ENCODE measurements at places on chromosomes 7 and 10. TPM values are rescaled to one million over a fixed set of nuclear protein-coding genes. Genes with fewer than 3 reads are reported as not detected.

The OR6V1 gene
- total RNA-seq, result not detected

The TAS2R4 gene
- 0.32 TPM for total RNA-seq

The DIP2C gene
- 29.1 TPM for total RNA-seq

The RET gene
- 6.6 TPM for total RNA-seq

The ANKRD61 gene
- total RNA-seq, result not detected

The SPDYE2 gene
- total RNA-seq, result not detected

The CPEB3 gene
- total RNA-seq, result 14.4 TPM

The SPAG6 gene
- total RNA-seq, result not detected

The ERVW-1 gene
- total RNA-seq, result not detected

The FZD8 gene
- total RNA-seq, result 6.6 TPM

The FBXL13 gene
- 0.51 TPM for total RNA-seq

The MRLN gene
- not detected for total RNA-seq

The PHYHIPL gene
- not detected for total RNA-seq

The VPS26A gene
- total RNA-seq, result 34.8 TPM

GRCh38 chr7:4730971-4731370 lies 44.5 kb upstream of the AP5Z1 start:
- no peak for DNase-seq

DNA sequence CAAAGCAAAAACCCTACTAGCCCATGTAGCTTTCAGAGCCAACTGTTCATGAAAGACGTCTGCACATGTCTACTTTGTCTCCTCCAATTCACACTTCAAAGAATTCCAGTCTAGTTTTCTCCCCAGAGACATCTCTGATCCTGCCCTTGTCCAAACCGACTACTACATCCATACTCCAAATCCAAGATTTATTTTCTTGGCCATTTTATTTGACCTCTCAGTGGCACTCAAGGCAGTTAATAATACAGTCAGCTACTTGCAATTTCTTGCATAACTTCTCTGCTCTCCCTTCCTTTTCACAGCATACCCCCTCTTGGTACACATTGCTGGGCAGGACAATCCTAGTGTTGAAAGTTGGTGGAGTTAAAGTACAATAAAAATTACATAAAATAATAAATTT lies 170.9 kb upstream of the INHBA start:
- DNase-seq, result no peak

GRCh38 chr7:103947026-103947655 lies 42.3 kb downstream of the RELN start:
- no peak for DNase-seq

GRCh38 chr7:29479301-29480200 lies 84.1 kb upstream of the PRR15 start:
- DNase-seq, result no peak

DNA sequence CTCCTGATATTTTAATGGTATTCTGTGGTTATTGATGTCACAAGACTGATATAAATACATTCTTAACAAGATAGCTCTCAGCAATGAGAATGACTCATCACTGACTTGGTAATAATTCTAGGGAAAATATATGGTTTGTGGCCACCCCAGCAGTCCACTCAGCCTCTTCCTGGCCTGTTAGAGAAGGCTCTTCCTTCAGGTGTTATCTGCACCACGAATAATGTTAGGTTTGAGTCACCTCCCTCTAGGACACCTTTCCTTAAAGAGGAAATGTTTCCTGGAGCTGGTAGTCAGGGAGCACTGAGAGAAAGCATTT lies 163.3 kb downstream of the SVIL start:
- no peak for DNase-seq

GRCh38 chr7:98969386-98969785 lies 91.1 kb downstream of the TRRAP start:
- DNase-seq, result no peak

DNA sequence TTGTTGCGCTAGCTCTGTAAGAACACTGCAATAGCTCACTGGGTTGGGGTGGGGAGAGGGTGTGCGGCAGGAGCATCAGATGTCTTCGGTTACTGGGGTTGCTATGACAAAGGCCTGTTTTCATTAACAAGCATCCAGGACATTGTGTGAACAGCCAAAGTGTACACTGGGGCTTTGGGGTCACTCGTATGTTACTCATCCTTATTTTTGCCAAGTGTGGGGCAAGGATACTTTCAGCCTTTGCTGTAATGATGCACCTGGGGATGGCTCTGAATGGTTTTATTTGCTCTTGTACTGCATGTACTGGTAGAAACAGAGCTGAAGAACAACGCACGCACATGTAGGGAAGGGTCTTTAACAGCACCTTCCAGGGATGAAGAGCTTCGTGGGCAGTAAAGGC lies 73.0 kb upstream of the AFAP1L2 start:
- DNase-seq, result peak; percentile 59

DNA sequence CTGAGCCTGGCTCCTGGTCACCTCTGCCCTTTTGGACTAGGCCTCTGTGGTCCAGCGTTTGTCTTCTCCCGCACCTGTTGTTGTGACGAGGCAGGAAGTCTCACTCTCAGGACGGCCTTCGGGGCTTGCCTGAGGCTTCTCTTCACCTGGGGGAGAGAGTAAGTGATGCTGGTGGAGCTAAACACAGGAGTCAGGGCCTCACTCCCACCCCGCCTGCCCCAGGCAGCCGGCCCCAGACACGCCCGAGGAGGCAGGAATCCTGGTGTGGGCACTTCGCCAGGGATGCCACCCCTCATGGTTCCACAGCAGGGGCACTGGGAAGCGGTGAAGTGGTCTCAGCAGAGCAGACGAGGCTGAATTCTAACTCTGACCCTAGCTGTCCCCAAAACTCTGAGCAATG lies 42.4 kb downstream of the IL2RA start:
- DNase-seq, result no peak

GRCh38 chr7:143914938-143915652 lies 13.1 kb upstream of the TCAF1 start:
- no peak for DNase-seq

- no peak for DNase-seq
Observed at GRCh38 chr7:38502289-38502688, 128.9 kb downstream of the AMPH start.

DNA sequence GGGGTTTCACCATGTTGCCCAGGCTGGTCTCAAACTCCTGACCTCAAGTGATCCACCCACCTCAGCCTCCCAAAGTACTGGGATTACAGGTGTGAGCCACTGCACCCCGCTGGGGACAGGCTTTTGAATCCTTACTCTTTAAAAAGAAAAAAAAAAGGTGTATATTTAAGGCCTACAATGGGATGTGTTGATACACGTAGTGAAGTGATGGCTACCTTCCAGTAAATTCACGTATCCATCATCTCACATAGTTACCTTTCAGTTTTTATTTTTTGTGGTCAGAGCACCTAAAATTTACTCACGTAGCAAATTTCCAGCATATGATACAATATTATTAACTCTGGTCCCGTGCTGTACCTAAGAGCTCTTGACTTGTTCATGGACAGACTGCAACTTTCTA lies 119.5 kb upstream of the INSYN2A start:
- DNase-seq, result no peak

DNA sequence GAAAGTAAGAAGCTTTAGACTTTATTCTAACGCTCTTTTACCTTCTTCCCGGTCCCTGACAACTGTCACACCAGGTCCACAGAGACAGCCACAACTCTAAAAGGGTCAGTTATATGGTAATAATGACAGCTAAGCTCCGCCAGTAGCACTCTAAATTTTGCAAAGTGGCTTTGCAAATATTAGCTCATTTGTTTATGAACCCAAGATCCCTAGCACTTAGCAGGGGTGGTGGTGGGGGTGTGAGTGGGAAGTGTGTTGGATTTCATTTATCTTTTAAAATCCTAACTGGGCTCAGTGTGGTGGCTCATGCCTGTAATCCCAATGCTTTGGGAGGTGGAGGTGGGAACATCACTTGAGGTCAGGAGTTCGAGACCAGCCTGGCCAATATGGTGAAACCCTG lies 34.8 kb upstream of the SDK1 start:
- no peak for DNase-seq

DNA sequence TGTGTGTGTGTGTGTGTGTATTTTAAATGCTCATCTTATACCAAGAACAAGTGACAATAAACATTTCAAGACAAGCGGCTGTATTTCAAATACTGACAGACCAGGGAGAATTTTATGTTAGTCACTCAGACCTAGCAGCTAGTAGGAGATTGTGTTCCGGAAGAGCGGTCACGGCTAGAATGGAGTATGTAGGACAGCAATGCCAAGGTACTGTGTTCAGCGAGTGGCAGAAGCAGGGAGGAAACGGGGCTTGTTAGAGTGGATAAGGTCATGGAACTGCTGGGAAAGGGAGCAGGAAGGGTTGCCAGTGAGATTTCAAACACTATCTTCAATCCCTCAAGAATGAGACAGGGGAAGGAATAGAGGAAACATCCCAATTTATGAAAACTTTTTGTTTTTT lies 260.5 kb upstream of the PITRM1 start:
- no peak for DNase-seq

DNA sequence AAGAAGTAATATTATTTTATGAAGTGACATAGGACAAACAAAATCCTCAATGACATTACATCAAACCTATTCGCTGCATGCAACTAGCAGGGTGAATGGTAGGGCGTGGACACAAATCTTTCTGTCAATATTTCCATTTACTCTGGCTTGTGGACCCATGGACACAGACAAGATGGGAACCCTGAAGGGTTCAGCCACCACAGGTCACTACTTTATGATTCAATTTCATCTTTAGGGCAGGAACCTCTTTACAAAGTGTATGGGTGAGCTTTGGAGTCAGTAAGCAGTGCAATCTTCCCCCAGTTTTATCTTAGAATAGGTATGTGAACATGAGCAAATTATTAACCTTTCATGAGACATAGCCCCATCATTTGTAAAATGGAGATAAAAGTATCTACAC lies 982.4 kb upstream of the LRRTM3 start:
- DNase-seq, result no peak

- no peak for DNase-seq
Observed at GRCh38 chr10:25017154-25017590, 760 bp downstream of the THNSL1 start.

GRCh38 chr7:73585196-73585595 lies 6.8 kb upstream of the TBL2 start:
- DNase-seq, result no peak

- DNase-seq, result peak; percentile 43
Observed at GRCh38 chr10:132544744-132545658, 7.4 kb downstream of the INPP5A start.

DNA sequence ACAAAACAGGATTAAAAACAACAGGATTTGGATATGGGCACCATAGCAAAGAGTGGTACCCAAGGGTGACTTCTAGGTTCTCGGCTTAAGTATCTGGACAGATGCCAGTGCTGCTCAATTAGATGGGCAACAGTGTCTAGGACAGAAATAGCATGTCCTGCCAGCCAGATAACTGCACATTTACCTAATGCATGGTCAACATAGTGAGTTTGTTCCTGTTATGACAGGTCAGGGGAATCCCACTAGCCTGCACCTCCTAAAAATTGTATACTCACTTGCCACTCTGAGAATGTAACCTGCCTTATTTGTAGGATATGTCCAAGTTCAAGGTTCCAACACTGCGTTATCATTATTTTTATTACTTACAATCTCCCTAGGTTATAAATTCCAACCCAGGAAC lies 471.7 kb downstream of the GRM8 start:
- DNase-seq, result no peak

GRCh38 chr10:784403-785088 lies 95.1 kb upstream of the DIP2C start:
- peak; percentile 66 for DNase-seq

GRCh38 chr10:79468015-79468560 lies 22.7 kb upstream of the ZCCHC24 start:
- no peak for DNase-seq

- DNase-seq, result no peak
Observed at GRCh38 chr7:141275350-141275749, 201.5 kb downstream of the TMEM178B start.

DNA sequence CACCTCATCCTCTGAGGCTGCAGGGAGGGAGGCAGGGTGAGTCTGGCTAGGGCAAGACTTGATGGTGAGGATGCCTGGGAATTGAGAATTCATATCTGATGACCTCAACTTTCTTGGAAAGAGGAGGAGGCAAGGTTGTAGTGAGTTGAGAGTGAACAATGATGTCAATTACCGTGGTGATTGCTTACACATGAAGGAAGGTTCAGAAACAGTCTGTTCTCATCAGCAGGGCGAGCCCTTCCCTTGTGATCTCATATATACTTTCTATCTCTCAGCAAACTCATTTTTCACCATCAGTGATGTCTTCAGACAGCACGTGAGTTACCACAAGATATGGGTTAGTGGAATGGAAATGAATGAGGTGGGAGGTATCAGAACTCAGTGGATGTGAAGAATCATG lies 20.1 kb upstream of the COL13A1 start:
- DNase-seq, result no peak

- peak; percentile 22 for DNase-seq
Observed at GRCh38 chr7:1129431-1129830, 30.6 kb downstream of the ZFAND2A start.

- DNase-seq, result peak; percentile 78
Observed at GRCh38 chr7:27179503-27180430, 5.3 kb downstream of the HOXA11 start.

GRCh38 chr10:110833234-110833940 lies 38.3 kb upstream of the PDCD4 start:
- DNase-seq, result no peak

DNA sequence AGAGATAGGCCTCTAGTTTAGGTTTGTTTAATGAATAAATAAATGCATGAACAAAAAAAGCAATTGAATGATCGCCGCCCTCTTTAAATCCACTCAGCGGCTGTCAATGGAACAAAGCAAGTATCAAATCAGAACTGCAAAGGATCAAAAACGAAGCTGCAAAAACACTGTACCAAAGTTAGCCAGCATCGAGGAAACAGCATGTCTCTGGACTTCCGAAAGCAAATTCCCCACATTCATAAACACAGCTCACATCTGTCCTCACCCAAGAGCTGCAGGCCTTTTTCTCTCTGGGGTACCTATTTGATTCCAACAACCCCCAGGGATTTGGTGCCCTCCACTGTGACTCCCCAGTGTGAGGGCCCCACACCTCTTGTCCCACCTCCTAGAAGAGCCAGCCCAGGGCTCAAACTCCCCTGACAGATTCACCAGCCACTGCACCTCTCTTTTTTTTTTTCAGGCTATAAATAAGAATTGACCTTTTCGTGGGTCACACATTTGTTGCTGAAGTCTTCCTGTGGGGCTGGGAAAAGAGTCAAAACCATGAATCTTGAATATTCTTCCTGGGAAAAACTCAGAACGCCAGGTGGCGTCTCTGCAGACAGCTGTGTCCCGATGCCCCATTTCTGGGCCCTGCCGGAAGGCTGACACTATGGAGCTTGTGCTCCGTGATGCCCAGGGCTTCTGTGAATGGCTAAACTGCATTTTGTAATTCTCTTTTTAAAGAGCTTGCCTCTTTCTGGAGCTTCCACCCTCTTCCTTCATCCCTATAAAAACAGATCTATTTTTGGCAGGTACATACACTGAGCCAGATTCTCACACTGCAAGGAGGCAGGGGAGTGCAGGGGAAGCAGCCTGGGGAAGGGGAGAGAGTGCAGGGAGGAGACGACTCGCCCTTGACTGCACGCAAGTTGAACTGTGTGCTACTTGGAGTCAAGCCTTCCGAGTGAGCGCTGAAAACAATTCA lies 51.7 kb downstream of the HSPA12A start:
- DNase-seq, result no peak
